ENCODE measurements at places on chromosomes 6 and 20. TPM values are rescaled to one million over a fixed set of nuclear protein-coding genes. Genes with fewer than 3 reads are reported as not detected.

DNA sequence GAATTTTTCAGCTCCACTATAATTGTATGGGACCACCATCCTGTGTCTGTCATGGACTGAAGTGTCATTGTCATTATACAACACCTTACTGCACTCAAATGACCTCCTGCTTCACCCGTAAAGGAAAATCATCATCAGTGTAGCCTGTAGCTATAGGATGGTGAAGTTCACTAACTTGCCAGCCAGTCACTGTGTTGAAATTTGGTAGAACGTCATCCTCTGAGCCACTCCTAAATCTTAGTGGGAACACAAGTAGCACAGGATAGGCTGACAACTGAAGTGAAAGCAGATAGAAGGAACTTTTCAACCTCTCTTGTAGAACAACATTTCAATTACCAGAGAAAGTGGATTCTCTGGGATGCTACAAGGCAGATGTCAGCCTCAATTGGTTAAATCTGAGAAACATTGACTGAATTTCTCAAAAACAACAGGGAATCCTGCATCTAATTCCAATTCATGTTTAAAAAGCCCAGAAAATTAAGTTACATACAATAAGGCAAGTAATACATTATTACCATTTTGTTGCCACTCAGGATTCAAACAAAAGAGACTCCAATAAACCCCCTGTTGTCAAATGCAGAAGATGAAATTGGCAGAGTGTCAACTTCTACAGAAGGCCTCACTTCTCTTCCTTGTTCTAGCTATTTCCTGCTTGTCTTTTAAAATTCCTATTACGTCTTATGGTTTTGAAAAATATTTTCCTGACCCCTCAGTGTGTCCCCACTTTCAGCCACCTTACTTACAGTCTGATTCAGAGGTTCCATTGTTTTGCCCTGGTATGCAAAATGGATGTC lies 647.9 kb upstream of the AGPAT4 start:
- ATAC-seq: peak; percentile 86

- ATAC-seq: no peak
Observed at GRCh38 chr20:10472871-10473270, 37.8 kb downstream of the SLX4IP start.

DNA sequence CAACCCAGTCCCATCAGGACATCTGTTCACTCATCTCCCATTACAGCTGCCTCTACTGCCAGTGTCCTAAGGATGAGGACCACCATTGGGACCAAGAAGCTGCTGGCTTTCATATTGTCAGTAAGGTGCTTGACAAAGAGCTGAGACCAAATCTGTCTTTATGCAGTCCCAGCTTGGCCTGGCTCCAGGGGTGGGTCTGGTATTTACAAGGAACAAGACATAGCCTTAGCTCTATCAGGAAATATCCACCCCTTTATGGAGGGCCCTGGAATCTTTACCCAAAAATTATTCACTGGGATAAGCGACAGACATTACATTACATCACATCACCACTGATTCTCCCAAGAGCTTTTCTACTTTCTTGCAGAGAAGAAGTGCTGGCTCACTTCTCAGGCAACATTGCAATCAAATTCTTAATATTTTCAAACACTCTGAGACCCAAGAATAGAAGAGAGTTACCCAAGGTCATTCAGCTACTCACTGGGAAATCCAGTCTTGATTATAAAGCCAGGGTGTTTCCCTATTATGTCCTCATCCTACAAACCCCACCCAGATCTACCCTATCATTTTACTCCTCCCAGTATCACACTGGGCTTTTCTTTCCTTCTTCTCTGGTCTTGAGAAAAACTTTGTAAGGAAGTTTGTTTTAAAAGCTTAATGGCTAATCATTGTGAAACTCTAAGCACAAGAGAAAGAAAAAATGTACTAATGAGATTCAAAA lies 11.5 kb upstream of the PI3 start:
- ATAC-seq: peak; percentile 84

DNA sequence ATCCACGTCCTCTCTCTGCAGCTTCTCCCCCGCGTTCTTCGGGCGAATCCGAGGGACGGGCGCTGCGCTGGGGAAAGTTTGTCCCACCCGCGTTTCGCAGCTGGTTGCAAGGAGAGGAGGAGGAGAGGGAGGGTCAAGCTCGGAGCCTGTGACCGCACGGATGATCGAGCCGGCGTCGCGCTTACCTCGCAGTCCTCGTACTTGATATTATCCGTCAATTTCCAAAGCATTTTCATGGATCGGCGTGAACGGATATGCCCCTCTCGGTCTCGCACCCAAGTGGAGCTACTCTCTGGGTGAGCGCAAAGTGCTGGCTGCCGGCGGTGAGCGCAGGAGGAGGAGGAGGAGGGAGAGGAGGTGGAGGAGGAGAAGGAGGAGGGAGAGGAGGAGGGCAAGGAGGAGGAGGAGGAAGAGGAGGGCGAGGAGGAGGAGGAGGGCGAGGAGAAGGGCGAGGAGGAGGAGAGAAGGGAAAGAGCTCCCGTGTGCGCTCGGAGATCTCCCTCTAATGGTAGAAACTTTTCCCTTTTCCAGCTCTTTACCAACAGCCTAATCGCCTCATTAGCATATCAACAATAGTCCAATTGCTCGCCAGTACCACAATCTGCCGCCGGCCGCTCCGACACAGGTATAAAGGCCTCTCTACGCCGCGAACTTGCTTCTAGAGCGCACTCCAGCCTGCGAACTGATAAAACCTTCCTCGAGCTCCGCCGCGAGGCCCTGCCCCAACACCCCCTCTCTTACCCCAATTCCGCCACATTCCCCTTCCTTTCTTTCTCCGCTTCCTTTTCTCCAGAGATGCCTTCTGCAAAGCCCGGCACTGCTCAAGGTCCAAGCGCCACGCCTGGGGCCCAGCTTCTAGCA lies at the start of gene TFAP2A:
Gene TFAP2A (minus strand): TSS at position 319 of the 861 bp plus-strand sequence. CDS start 83 bp downstream, at position 236.
- ATAC-seq: peak; percentile 57

DNA sequence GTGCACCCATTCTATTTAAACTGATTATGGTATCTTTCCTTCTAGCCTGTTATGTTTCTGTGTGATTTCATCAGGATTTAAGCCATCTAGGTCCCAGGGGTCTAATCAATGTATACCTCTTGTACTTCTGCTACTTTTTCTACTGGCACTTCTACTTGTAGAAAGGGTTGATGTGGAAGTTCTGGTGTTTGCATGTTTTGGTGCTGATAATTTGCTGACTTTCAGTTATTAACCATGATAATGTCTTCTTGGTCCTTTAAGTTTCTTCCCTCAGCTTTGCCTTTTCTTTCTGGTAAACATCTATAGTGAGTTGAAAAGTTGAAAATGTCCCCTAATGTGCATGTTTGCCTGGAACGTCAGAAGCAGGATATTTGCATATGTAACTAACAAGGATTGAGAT lies 390.6 kb upstream of the MAP3K7 start:
- no peak for ATAC-seq

DNA sequence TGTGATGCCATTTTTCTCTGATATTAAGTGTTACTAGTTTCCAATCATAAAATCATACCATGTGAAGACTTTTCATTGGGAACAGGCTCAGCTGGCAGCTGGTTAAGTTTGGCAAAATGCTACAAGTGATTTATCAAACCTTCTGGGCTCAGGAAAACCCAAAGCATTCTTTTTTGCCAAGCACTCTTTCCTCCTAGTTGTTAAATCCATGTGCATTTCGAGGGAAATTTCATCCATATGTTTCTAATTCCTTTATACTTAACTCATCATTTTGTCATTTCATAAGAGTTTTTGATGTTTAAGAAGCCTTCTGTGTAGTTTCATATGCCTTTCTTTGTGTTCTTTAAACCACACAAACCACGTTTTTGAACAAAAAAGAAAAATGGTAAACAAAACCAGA lies 217.6 kb upstream of the PDE10A start:
- ATAC-seq: no peak

- no peak for ATAC-seq
Observed at GRCh38 chr20:8855315-8855714, 213.6 kb upstream of the PLCB4 start.

DNA sequence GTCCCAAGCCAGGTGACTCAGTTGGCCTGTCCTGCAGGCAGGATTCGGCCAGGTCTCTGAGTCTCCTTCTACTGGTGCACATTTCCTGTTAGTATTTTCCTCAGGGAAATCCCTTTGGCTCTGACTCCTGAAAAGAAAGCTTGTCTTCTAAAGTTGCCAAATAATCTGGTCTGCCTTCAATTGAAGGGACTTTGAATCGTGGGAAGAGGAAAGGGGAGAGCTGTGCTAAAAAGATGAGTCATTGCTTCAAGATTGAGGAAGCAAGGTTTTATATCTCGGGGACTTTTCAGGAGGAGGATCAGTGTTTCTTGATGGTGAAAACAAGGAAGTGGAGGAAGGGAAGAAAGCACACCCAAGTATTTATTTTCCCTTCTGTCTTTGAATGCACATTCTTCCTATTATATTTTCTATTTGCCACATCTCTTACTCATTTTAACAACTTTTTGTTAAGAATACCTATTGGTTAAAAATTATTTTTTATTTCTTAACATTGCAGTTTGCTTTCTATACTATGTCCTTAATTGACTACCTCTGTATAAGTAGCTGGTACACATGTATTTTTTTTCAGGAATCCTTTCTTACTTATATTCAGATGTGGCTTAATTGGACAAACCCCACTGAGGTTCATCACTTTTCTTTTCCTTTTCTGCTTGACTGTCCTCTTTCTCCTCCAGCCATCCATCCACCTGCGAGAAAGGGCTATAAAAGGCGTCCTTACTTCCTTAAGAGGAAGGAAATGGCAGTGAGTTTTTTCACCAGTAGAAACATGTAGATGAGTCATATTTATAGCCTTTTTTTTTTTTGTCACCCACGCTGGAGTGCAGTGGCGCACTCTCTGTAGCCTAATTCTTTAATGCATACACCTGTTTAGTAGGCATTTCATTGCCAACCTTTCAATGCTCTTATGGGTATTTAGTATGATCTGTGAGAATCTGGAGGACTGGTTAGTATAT lies 15.0 kb upstream of the IFNGR1 start:
- peak; percentile 83 for ATAC-seq

GRCh38 chr20:34171640-34172039 lies 59.6 kb upstream of the EIF2S2 start:
- no peak for ATAC-seq

DNA sequence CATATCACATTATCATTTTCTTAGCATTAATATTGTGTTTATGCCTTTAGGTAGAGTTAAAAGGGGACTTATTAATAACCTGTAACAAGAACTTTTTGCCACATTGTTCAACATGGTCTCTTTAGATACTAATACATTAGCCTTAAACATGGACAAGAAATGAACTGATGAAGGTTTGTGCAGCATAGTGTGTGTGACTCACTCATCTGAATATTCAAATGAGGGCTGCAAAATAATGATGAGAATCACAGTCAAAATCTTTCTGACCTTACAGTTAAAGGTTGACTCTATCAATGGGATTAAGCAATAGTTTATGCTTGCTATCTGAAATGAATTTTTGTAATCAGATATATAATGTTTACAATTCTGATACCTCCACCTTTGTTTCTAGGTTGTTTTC lies 1189.3 kb upstream of the CITED2 start:
- ATAC-seq: no peak

DNA sequence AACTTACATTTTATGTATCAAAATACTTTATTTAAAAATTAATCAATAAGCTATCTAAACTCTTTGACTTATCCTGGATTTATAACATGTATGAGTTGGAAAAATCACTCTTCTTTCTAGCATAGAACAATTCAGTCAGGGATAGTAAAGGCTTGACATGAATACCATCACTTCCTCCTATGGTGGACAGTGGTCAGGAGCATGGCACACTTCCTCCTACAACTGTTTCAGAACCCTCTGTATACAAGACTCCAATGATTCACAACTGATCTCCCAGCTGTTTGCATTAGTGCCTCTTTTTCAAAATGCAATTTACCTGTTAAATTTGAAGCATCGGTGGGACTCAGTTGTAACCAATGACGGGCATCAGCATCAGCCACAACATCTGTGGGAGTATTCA lies 129.7 kb downstream of the RALGAPA2 start:
- ATAC-seq: no peak

DNA sequence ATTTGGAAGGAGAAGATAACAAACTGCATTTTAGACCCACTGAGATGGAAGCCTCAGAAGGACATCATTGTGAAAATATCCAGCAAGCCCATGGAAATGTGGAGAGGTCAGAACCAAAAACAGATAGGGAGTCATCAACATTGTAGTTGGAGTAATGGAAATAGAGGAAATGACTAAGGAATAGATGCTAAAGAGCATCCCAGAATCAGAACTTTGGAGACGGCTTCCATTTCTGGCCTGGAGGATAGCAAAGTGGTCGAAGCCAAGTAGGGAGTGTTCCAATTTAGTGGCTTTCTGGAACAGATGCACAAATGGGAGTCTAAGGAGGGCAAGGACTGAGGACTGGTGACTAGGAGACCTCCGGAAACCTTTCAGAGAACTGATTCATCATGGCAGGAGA lies 3.6 kb downstream of the BEND6 start:
- ATAC-seq: no peak

DNA sequence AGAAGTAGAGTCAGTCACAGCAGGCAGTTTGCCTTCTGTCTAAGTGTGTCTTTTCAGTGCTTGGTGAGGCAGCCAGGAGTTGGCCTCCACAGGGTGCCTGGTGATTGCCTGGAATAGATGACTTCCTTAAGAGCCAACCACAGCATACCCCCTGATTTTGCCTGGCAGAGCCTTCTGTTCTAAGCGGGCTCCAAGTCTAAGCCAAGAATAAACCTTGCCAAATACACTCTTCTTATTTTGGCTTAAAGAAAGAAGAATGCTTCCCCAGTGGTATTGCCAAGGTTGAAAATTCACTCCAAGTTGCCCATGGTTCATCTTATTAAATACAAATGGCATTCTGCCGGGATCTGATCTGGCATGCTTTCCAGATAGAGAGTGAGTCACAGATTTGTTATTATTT lies 1424.8 kb upstream of the EYS start:
- no peak for ATAC-seq

DNA sequence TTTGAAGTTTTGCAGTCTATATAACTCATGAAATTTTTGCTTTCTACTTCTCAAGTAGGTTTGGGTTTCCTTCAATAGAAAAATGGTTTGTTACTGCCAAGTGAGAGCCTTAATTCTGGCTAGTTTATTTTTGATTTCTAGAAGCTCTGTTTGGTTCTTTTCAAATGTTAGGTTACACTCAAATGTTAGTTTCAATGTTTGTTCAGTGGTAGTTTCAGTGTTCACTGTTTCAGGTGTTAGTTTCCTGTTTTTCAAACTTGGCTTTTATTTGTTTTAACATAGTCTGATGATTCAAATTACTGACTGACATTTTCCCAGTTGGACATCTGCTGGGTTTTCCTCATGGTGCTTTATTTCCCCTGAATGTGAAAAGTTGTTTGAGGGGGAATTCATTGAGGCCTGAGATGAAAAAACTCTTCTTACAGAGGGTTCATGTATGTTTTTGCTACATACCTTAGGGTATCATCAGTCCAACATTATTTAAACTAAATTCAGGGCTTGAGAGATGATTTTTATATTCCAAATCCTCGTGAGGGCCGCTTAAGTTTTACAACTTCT lies 189.0 kb downstream of the JARID2 start:
- no peak for ATAC-seq

GRCh38 chr20:34403908-34404307 lies 40.8 kb downstream of the ITCH start:
- no peak for ATAC-seq

HLA-DQA1 gene
- 3.9 TPM for total RNA-seq

ERVFRD-1 gene
- total RNA-seq: not detected

APCDD1L gene
- total RNA-seq: 0.16 TPM

FGD2 gene
- total RNA-seq: 9.8 TPM

PRR18 gene
- 0.04 TPM for total RNA-seq

PHACTR1 gene
- 1.6 TPM for total RNA-seq

ME1 gene
- 32.4 TPM for total RNA-seq

UNC5CL gene
- total RNA-seq: 0.56 TPM

Measured in esophagus mucosa (tissue), 1 donor.